ENCODE measurements at places on chromosomes 6 and 20.

GRCh38 chr6:25401711-25402110 lies 122.5 kb downstream of the CARMIL1 start:
- H3K27ac ChIP-seq, result no peak overlapping the region
- peaks cover 14% of the 10 kb centered on the region for H3K4me1 ChIP-seq
- no peak for DNase-seq
- H3K4me3 ChIP-seq, result no peak overlapping the region
- H3K27me3 ChIP-seq, result no peaks in the 10 kb centered on the region

DNA sequence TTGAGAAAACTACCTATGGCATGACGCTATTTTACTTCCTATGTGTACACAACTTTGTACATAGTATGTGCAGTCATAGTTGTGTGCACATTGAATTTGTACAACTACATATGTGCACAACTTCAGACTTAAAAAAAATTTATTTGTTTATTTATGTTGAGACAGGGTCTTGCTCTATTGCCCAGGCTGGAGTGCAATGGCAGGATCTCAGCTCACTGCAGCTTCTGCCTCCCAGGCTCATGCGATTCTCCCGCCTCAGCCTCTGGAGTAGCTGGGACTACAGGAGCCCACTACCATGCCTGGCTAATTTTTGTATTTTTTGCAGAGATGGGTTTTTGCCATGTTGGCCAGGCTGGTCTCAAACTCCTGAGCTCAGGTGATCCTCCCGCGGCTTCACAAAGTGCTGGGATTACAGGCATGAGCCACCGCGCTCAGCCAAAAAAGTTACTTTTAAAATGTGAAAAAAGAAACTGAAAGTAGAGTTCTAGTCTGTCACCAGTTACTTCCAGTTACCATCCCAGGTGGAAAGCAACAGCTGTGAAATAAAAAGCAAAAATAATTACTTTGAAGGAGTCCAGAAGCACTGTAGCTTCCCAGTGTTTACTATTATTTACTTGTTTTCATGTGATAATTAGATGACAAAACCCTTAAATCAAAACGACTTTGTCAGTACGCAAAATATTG lies 1.7 kb upstream of the ZKSCAN8 start:
- H3K4me1 ChIP-seq, result peaks cover 71% of the 10 kb centered on the region
- peak; percentile 20 for DNase-seq
- H3K36me3 ChIP-seq, result peaks cover 15% of the 10 kb centered on the region
- H3K27me3 ChIP-seq, result no peaks in the 10 kb centered on the region

DNA sequence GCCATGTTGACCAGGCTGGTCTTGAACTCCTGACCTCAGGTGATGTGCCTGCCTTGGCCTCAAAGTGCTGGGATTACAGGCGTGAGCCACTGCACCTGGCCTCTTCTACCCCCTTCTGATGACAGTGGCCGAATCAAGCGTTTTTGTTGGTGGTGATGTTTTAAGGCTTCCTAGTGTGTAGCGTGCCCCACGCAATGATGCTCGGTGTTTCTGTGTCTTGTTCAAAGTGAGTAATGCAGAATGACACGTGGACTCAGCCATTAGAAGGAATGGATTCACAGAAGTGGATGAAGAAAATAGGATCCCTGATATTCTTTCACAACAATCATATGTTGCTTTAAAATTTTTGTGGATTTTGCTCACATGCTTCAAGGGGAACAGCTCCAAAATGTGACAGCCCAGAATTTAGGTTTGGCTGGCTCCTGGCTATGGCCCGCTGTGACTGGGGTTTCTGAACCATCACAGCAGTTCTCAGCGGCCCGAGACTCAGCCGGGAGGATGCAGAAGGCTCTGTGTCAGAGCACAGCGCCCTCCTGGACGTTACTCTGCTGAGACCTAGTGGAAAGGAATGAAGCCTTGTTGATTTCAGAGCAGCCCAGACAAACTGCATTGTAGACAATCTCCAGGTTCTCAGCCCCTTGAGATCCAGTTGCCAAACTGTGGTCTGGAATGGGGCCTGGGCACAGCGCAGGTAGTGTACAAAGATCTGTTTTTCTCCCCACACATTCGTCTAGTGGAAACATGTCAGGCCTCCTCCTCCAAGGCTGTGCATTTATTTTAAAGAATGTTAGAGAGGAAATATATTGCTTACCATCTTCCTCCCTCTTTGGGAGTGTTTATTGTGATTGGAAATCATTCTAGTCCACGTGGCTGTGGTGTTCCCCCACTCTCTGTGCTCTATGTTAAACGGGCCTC lies 57.6 kb upstream of the TIAM2 start:
- H3K27me3 ChIP-seq, result no peaks in the 10 kb centered on the region
- no peak for DNase-seq
- no peaks in the 10 kb centered on the region for H3K36me3 ChIP-seq
- no peak overlapping the region for H3K4me3 ChIP-seq

GRCh38 chr6:147861696-147862095 lies 353.2 kb downstream of the SAMD5 start:
- no peaks in the 10 kb centered on the region for H3K4me1 ChIP-seq
- no peak overlapping the region for H3K4me3 ChIP-seq
- DNase-seq, result no peak
- no peak overlapping the region for H3K27ac ChIP-seq
- H3K27me3 ChIP-seq, result no peaks in the 10 kb centered on the region

GRCh38 chr6:166553563-166554271 lies 32.8 kb downstream of the RAMACL start:
- no peak for DNase-seq
- H3K27me3 ChIP-seq, result no peaks in the 10 kb centered on the region
- no peaks in the 10 kb centered on the region for H3K36me3 ChIP-seq
- H3K27ac ChIP-seq, result no peak overlapping the region
- H3K4me1 ChIP-seq, result peaks cover 7% of the 10 kb centered on the region

DNA sequence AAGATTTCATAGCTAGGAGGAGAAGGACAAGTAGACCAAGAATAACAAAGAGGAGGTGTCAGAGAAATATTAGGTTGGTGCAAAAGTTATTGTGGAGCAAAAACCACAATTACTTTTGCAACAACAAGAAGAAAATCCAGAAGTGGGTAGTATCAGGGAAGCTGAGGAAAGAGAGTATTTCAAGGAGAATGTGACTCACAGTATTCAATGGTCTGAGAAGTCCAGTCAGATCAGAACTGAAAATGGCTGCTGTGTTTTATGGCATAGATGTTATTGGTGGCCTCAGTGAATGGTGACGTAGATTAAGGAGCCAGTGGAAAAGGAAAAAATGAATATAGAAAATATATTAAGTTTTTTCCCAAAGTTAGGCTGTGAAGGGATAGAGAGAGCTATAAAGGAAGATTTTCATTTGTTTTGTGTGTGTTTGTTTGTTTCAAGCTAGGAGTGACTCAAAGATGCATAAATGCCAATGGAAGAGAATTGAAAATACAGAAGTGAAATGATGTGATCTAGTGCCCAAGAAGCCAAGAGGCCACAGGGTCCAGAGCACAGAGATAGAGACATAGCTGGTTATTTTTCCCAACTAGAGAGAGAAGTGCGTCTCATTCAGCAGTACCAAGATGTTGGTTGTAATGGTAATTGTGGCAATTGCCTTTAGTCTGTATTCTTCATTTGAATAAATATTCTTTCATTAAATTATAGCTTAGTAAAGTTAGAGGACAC lies 112.8 kb downstream of the ADTRP start:
- H3K27me3 ChIP-seq, result peaks cover 3% of the 10 kb centered on the region
- H3K4me3 ChIP-seq, result no peak overlapping the region
- H3K36me3 ChIP-seq, result no peaks in the 10 kb centered on the region
- no peak for DNase-seq

GRCh38 chr6:133761706-133762105 lies 127.2 kb upstream of the TCF21 start:
- no peaks in the 10 kb centered on the region for H3K4me1 ChIP-seq
- H3K4me3 ChIP-seq, result no peak overlapping the region
- H3K36me3 ChIP-seq, result no peaks in the 10 kb centered on the region
- H3K27ac ChIP-seq, result no peak overlapping the region
- peaks cover 10% of the 10 kb centered on the region for H3K27me3 ChIP-seq

GRCh38 chr6:112401083-112401482 lies 54.0 kb downstream of the RFPL4B start:
- H3K4me3 ChIP-seq, result no peak overlapping the region
- H3K27me3 ChIP-seq, result peaks cover 1% of the 10 kb centered on the region
- H3K27ac ChIP-seq, result no peak overlapping the region
- DNase-seq, result no peak
- H3K4me1 ChIP-seq, result no peaks in the 10 kb centered on the region
- H3K36me3 ChIP-seq, result no peaks in the 10 kb centered on the region

DNA sequence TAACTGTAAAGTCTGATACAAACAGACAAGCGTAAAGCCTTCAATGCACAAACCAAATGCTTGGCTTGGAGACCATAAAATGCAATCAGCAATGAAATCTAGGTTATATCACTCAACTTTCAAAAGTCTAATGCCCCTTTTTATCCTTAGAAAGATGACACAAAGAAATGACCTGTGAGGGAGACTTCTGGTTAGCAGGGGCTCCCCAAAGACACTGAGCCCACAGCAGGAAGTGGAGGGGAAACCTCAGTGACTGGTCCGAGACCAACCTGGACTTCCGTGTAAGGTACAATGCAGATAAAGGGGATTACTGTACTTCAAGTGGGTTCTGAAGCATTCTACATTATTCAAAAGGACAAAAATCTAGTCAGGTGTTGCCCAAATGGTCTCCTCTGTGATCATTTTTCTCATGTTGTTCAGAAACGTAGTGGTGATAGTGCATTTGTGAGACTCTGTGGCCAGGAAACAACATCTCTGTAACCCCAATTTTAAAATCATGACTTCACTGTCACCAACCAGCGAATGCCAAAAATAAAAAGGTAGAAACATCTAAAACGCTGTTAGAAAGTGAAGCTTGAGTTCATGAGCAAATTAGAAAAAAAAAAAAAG lies 88.2 kb downstream of the HIVEP2 start:
- H3K4me3 ChIP-seq, result peak overlapping the region; percentile 71
- DNase-seq, result peak; percentile 52
- peaks cover 45% of the 10 kb centered on the region for H3K36me3 ChIP-seq
- H3K27me3 ChIP-seq, result no peaks in the 10 kb centered on the region

GRCh38 chr6:35776364-35777215 lies at the start of gene CLPSL2:
TSS of gene CLPSL2 (plus strand) at chr6:35776598. CDS start at chr6:35776619, 21 bp downstream.
- no peak for DNase-seq
- no peaks in the 10 kb centered on the region for H3K36me3 ChIP-seq
- no peak within 1 kb of the TSS for H3K27ac ChIP-seq
- peaks cover 5% of the 10 kb centered on the region for H3K4me1 ChIP-seq
- peaks cover 26% of the 10 kb centered on the region for H3K27me3 ChIP-seq
- peak within 1 kb of the TSS; percentile 25 for H3K4me3 ChIP-seq

- H3K27me3 ChIP-seq, result no peaks in the 10 kb centered on the region
- no peak overlapping the region for H3K4me3 ChIP-seq
- no peak for DNase-seq
- H3K36me3 ChIP-seq, result peaks cover 19% of the 10 kb centered on the region
- no peak overlapping the region for H3K27ac ChIP-seq
Observed at GRCh38 chr6:3266170-3266569, 7.4 kb downstream of the PSMG4 start.

- H3K27me3 ChIP-seq, result no peaks in the 10 kb centered on the region
- no peak overlapping the region for H3K4me3 ChIP-seq
- H3K27ac ChIP-seq, result peak overlapping the region; percentile 79
- H3K4me1 ChIP-seq, result peaks cover 35% of the 10 kb centered on the region
- no peak for DNase-seq
- no peaks in the 10 kb centered on the region for H3K36me3 ChIP-seq
Observed at GRCh38 chr6:34316431-34317171, 67.8 kb upstream of the SMIM29 start.

GRCh38 chr20:17653835-17654648 lies 28.0 kb downstream of the RRBP1 start:
- DNase-seq, result no peak
- H3K4me1 ChIP-seq, result peaks cover 17% of the 10 kb centered on the region
- no peak overlapping the region for H3K27ac ChIP-seq
- no peaks in the 10 kb centered on the region for H3K27me3 ChIP-seq
- H3K36me3 ChIP-seq, result peaks cover 23% of the 10 kb centered on the region
- H3K4me3 ChIP-seq, result no peak overlapping the region

DNA sequence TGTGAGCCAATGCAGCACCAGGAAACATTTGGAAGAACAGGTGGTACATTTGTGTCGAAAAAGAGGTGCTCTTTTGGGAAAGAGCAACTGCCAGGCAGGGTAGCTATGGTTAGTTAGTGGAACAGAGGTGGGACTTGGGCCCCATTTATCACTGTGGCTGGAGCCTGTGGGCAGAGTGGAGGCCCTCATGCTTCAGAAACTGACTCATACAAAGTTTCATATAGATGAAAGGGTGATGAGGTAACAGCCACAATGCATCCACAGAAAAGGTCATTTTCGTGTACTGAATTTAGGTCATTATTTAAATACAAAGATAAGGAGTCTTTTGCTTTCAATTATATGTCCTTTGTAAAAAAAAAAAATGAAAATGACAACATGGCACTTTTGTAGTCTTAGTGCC lies 76.4 kb upstream of the HS3ST5 start:
- DNase-seq, result no peak
- no peak overlapping the region for H3K27ac ChIP-seq
- no peak overlapping the region for H3K4me3 ChIP-seq
- H3K27me3 ChIP-seq, result no peaks in the 10 kb centered on the region
- no peaks in the 10 kb centered on the region for H3K4me1 ChIP-seq

DNA sequence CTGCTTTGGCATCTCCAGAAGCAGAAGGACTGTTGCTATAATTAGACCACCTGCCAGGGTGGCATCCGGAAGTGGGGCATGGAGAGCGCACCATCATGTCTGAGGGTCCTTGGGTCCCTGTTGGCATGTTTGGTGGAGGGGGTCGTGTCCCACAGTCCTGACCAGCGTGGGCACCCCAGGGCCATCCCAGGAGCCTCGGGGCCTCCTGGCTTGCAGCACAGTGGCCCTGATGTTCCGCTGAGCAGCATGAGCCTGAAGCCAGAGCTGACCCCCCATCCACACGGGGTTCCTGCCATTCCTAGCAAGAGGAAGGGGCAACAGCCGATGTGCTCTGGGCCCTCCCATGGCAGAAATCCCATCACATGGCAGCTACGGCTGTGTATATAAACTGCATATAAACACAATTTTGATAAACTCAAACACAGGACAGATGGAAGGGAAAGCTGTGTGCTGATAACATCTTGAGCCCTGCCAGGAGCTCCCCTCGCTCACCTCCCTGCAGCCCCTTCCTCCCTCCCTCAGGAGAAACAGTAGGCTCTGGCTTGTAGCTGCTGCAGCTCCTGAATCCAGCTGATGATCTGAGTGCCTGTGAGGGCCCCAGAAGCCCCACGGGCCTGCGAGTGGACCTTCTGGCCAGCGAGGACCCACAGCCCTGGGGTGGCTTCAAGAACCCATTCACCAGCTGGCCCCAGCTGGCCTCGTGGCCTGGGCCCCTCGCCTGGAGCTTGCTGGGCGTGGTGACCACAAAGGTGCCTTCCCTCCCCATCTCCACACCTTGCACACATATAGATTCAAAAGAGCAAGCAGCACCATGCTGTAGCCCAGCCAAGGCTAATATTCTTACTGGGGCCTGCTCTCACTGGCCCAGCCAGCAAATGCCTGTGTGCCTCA lies 321.6 kb downstream of the CDH4 start:
- H3K27me3 ChIP-seq, result no peaks in the 10 kb centered on the region
- H3K4me3 ChIP-seq, result no peak overlapping the region
- no peaks in the 10 kb centered on the region for H3K36me3 ChIP-seq
- no peak for DNase-seq
- H3K27ac ChIP-seq, result no peak overlapping the region
- H3K4me1 ChIP-seq, result no peaks in the 10 kb centered on the region

Measured in activated CD4-positive, alpha-beta T cell treated with anti-CD3 and anti-CD28 coated beads, Interleukin-2, amount 10 ng/mL, durations not matched to agents 7 days and 5 days (primary cell).